ENCODE measurements at places on chromosomes 11 and 22.

- no peak for DNase-seq
Observed at GRCh38 chr11:68839911-68840641, 1.6 kb downstream of the CPT1A start.

GRCh38 chr11:33895752-33896137 lies 3.9 kb upstream of the LMO2 start:
- no peak for DNase-seq

DNA sequence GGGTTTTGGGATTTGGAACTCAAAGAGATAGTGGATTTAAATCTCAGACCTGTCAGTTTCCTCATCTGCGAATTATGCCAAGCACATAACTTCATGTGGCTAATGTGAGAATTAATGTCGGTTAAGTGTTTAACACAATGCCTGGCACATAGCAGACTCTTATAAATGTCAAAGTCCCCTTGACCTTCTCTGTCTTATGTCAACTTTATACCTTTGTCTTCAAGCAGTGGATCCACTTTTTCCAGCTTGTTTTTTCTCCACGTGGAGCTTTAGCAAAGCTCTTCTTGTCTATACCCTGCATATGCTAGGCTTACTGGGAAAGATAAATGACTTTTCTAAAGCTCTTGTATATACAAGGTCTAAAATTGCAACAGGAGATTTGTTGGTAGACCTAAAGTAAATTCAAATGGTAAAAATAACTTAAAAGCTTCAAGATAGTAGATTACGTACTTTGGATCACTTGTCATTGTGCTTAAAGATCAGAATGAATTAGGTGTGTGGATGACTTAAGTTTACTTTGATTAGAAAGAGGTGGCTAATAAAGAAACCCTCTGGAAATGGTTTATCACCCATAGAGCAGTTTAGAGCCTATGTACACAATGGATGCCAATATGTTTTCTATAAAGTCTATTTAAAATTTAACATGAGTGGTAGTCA lies 318.3 kb upstream of the SORL1-AS1 start:
- DNase-seq, result no peak

- DNase-seq, result no peak
Observed at GRCh38 chr11:43555186-43555585, 125.4 kb upstream of the HSD17B12 start.

DNA sequence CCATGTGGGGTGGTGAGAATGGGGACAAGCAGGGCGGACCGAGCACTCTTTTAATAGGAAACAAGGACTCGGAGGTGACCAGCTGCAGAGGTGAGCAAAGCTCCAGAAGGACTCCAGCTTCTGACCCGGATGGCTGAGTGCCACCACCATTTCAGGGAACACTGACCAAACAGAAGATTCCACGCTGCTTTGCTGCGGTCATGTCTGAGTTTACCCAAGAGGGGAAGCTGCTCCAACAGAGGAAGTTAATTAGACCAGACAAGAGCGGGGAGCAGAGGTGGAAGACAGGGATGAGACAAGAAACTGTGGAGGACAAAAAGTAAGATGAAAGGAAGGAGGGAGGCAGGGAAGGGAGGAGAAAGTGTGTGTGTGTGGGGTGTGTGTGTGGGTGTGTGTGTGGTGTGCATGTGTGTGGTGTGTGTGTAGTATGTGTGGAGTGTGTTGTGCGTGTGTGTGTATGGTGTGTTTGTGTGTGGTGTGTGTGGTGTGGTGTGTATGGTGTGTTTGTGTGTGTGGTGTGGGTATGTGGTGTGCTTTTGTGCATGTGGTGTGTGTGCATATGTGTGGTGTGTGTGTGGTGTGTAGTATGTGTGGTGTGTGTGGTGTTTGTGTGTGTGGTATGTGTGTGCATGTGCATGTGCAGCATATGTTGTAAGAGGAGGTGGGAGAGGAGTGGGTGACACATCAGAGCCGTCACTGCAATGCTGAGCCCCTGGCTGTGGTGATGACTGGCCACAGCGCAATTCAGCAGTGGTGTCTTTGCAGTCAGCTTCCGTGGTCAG lies 82.2 kb upstream of the AKIP1 start:
- DNase-seq, result no peak

DNA sequence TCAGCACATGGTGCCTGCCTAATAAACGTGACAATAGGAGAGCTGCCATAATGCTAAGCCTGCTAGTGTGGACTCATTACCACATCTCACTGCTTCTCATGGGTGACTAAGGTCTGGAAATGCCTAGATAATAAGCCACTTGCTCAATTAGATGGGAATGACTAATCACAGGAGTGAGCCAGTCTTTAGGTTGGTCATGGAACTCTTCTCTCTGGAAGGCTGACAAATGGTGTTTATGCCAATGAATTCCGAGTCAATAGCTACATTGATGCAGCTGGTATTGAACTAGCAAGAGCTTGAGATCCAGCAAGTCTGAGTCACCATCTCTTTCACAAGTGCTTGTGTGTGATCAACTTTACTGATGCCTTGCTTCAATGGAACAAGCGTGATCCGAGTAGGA lies 334.9 kb downstream of the OPCML start:
- DNase-seq, result no peak

- DNase-seq, result no peak
Observed at GRCh38 chr11:125365196-125365931, 130.7 kb downstream of the FEZ1 start.

DNA sequence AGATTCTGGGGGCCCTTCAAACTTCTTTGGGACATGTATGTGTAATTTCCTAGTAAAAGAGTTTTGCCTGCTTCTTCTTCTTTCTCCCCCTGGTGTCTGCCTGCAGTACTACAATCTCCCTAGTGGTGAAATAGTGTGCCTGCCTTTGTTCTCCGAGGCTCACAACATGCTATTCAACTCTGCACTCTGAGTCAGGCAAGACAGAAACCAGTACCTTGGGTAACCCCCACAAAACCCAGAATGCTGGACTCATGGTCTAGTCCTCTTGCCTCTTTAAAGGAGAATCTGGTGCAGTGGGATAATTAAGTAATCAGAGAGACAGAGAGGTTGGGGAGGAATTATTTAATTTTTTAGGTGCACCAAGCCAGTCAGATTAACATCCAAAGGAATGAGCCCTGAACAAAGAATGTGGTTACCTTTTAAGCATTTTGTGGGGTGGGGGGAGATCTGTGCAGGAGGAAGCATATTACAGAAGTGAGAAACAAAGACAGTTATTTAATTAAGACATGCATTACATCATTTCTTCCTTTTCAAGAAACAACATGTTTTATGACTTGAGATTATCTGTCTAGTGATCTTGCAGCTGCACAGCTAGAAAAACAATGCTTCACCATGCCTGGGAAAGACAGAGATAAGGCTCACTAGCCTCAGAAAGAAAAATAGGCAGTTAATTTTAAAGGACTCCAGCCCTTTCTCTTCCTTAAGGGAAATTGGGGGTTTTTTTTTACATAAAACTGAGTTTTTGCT lies 11.0 kb upstream of the MS4A6A start:
- DNase-seq, result peak; percentile 28

Data from stimulated activated CD8-positive, alpha-beta memory T cell treated with anti-CD3 and anti-CD28 coated beads, Interleukin-15, amount 100 ng/mL, for 1 hour (primary cell).